CD4-positive, alpha-beta T cell treated with Interleukin-4 for 1 hour (primary cell): ENCODE measurements at places on chromosomes 3 and 15.

DNA sequence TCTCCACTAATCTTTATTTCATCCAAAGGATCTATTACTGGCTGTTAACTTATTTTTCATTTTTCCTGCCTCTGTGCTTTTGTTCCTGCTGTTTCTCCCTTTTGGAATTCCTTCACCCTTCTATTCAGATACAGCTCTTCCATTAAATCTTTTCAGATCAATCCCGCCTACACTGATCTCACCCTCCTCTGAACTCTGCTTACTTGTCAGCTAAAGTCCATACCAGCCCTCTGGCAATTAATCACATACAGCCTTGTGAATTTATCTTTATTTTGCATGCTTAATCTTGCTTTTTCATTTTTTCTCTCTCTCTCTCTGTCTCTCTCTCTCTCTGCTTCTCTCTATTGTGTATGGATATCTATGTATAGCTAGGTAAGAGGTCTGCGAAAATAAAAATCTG lies 100.8 kb upstream of the UMPS start:
- DNase-seq, result no peak

DNA sequence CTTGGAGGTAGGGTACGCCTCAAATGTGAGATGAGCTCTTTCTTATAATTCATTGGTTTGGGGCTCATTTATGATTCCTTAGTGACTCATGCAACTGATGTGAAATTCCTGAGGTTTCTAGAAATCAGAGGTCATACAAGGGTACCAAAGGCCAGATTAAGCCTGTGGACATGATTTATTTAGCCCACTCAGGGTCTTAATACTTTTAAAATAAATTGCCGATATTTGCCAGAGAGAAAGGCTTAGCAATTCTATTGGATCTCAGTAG lies 289.0 kb downstream of the NEK10 start:
- DNase-seq, result no peak

DNA sequence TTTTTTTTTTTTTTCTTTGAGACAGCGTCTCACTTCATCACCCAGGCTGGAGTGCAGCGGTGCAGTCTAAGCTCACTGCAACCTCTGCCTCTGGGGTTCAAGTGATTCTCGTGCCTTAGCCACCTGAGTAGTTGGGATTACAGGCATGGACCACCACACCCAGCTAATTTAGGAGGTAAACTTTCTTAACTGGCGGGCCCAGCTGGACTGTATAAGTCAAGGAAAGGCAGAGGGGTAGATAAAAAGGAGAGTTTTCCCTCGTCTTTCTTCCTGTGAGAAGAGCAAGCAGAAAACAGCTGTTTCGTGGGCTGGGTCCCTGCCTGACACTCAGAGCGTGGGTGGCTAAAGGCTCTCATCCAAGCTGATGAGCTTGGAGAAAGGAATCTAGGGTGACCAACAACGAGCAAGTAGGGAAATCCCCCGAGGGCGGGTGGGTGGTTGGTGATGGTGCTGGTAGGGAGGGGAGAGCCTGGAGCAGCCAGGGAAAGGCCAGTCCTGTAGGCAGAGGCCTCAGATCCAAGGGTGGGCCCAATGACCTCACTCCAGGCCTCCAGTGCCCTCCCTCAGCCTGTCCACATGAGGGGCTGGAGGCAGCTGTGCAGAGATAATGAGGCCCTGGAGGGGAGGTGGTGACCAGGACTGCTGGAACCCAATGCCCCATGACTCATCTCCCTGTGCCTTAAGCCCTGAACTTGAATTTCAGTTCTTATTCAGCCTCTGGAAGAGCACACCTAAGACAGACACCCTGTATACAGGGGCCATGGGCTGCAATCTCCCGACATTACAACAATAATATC lies 43.1 kb upstream of the LIMD1 start:
- DNase-seq, result no peak

- DNase-seq, result peak; percentile 46
These were observed 5.6 kb downstream of the CCDC9B start for GRCh38 chr15:40334941-40335795.

- no peak for DNase-seq
These were observed 102.5 kb downstream of the GAP43 start for GRCh38 chr3:115725800-115726199.

- no peak for DNase-seq
These were observed 21.2 kb upstream of the LINGO1 start for GRCh38 chr15:77653832-77654480.
